Mesothelial cell of epicardium (in vitro differentiated cells): ENCODE measurements at places on chromosomes 6 and 20. TPM values are rescaled to one million over a fixed set of nuclear protein-coding genes. Genes with fewer than 3 reads are reported as not detected.

RGS17 gene
- total RNA-seq = 1.1 to 1.3 TPM (median 1.2 TPM) in 3 replicates

RHAG gene
- total RNA-seq = not detected in 3 replicates

- H3K36me3 ChIP-seq = peaks cover 7% of the 10 kb centered on the region
- H3K4me3 ChIP-seq = no peak overlapping the region
- no peaks in the 10 kb centered on the region for H3K4me1 ChIP-seq
Observed at GRCh38 chr6:115524821-115525220, 535.9 kb downstream of the FRK start.

DNA sequence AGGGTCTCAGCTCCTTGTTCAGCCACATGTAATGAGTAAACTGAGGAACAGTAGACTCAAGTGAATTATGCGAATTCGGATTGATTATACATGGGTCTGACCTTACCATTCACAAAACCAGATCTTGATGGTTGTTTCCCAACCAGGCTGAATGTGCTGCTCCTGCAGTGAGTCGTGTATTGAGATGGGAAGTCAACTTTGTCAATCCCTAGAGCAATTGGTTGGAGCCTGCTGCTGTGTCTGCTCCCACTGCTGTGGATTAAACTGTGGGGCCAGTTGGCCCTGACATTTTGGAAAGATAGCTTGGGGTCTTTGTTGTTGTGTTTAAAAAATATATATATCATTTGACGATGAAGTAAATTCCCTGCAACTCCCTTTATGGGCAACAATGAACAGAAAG lies 23.9 kb downstream of the FAM50B start:
- H3K27ac ChIP-seq = no peak overlapping the region
- peaks cover 20% of the 10 kb centered on the region for H3K4me1 ChIP-seq
- H3K36me3 ChIP-seq = no peaks in the 10 kb centered on the region
- peaks cover 2% of the 10 kb centered on the region for H3K27me3 ChIP-seq
- no peak overlapping the region for H3K4me3 ChIP-seq
- DNase-seq = no peak

DNA sequence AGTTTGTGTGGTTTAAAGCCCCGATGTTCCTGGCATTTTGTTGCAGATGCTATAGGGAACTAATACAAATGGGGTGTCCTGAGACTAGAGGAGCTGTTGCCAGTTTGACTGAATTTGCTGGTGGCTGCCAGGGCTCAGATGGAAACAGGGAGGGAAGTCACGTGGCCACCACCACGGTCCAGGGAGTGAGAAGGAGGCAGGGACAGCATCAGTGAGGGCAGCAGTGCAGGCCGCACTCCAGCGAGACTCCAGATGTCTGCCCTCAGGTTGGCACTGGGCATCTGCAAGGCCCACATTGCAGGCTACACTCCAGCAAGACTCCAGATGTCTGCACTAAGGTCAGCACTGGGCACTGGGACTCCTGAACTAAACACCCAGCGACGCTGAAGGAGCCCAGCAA lies 86.2 kb downstream of the RAMACL start:
- H3K27ac ChIP-seq = no peak overlapping the region
- peaks cover 11% of the 10 kb centered on the region for H3K4me1 ChIP-seq
- no peak for DNase-seq
- H3K4me3 ChIP-seq = no peak overlapping the region
